Muscle of leg (tissue), 16 donors: ENCODE measurements at places on chromosomes 1 and 21. TPM values are rescaled to one million over a fixed set of nuclear protein-coding genes. Genes with fewer than 3 reads are reported as not detected.

DNA sequence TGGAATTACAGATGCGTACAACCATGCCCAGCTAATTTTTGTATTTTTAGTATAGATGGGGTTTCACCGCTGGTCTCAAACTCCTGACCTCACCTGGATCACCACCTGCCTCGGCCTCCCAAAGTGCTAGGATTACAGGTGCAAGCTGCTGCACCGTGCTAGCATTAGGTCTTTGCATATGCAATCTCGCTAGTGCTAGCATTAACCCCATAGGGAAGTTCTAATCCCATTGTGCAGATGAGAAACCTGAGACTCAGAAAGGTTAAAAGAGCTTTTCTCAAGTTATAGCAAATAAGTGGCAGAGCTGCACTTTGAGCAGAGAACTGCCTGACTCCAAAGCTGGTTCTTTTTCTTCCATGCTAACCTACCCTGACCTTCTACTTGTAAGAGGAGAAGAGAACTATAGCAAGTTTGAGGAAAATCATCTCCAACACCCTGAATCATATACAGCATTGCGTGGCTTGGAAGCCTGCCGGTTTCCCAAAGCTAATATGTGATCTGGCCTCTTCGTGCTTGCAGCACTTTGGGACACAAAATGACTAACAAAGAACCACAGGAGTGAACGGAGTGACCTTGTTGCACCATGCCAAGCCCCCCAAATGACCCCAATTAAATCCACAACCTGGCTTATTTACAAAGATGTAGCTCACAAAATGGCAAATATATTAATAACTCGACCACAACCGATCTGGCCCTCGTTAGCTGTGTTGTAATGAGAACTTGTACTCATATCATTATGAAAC, 185.1 kb downstream of the TM2D1 start:
- no peaks in the 10 kb centered on the region for H3K36me3 ChIP-seq
- H3K27ac ChIP-seq: no peak overlapping the region
- no peaks in the 10 kb centered on the region for H3K4me1 ChIP-seq
- DNase-seq: peak; percentile 39
- no peaks in the 10 kb centered on the region for H3K27me3 ChIP-seq

DNA sequence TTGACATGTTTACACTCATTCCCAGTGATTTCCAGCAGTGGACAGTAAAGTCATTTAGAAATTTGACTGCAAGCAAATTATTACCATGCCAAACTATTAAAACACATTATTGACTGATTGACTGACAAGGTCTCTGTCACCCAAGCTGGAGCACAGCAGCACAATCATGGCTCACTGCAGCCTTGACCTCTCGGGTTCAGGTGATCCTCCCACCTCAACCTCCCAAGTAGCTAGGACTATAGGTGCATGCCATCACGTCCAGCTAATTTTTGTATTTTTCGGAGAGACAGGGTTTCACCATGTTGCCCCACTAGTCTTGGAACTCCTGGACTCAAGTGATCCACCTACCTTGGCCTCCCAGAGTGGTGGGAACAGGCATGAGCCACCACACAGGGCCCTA, 24.2 kb downstream of the PTP4A2 start:
- no peak overlapping the region for H3K27ac ChIP-seq
- DNase-seq: no peak
- no peak overlapping the region for H3K4me3 ChIP-seq
- H3K36me3 ChIP-seq: peaks cover 39% of the 10 kb centered on the region

GRCh38 chr1:38814984-38815464, 44.5 kb downstream of the RRAGC start:
- DNase-seq: no peak
- no peaks in the 10 kb centered on the region for H3K36me3 ChIP-seq
- H3K4me1 ChIP-seq: peaks cover 13% of the 10 kb centered on the region
- no peak overlapping the region for H3K4me3 ChIP-seq
- H3K27ac ChIP-seq: no peak overlapping the region
- peaks cover 67% of the 10 kb centered on the region for H3K27me3 ChIP-seq

The KRTAP26-1 gene
- not detected for total RNA-seq

- H3K27me3 ChIP-seq: peaks cover 19% of the 10 kb centered on the region
- H3K4me3 ChIP-seq: no peak overlapping the region
- H3K27ac ChIP-seq: no peak overlapping the region
- no peaks in the 10 kb centered on the region for H3K36me3 ChIP-seq
- DNase-seq: no peak
- H3K4me1 ChIP-seq: no peaks in the 10 kb centered on the region
Measured at GRCh38 chr1:11558276-11558675, 79.3 kb downstream of the DISP3 start.

The MYOC gene
- total RNA-seq: 9.7 TPM

The KRTAP19-1 gene
- total RNA-seq: not detected

The AUNIP gene
- 1.1 TPM for total RNA-seq

GRCh38 chr1:111789666-111790316, 34.1 kb downstream of the DDX20 start:
- H3K27ac ChIP-seq: no peak overlapping the region
- no peak overlapping the region for H3K4me3 ChIP-seq
- DNase-seq: no peak

DNA sequence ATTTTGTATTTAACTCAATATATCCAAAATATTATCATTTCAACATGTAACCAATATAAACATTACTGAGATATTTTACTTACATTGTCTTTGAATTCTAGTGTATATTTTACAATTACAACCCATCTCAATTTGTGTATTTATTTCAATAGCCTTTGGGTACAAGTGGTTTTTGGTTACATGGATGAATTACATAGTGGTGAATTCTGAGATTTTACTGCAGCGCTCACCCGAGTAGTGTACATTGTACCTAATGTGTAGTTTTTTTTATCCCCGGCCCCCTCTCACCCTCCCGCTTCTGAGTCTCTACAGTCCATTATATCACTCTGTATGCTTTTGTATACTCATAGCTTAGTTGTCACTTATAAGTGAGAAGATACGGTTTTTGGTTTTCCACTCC, 117.0 kb upstream of the GALNT2 start:
- DNase-seq: no peak
- no peaks in the 10 kb centered on the region for H3K4me1 ChIP-seq
- no peak overlapping the region for H3K4me3 ChIP-seq
- no peak overlapping the region for H3K27ac ChIP-seq

DNA sequence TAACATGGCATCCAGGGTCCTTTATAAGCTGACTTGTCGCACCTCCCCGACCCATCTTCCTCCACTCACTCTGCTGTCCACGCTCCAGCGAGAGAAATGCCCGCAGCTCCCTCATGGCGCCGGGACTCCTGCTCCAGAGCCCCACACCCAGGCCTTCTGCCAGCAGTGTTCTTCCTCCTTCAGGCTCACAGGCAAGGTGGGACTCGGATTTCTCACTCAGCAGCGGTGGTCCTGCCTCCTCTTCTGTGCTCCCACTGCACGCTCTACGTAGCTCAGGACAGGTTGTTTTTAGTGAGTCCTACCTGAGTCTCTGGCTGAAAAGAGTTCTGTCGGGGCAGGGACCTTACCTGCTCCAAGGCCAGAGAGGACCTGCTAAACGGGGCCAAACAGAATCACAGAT, 11.2 kb downstream of the THEMIS2 start:
- no peaks in the 10 kb centered on the region for H3K27me3 ChIP-seq
- H3K4me1 ChIP-seq: peaks cover 19% of the 10 kb centered on the region
- H3K27ac ChIP-seq: peak overlapping the region; percentile 6
- H3K4me3 ChIP-seq: no peak overlapping the region
- DNase-seq: no peak
- H3K36me3 ChIP-seq: peaks cover 6% of the 10 kb centered on the region

The RHD gene
- total RNA-seq: 0.35 TPM

- H3K36me3 ChIP-seq: peaks cover 8% of the 10 kb centered on the region
- no peaks in the 10 kb centered on the region for H3K27me3 ChIP-seq
- no peak overlapping the region for H3K4me3 ChIP-seq
- H3K4me1 ChIP-seq: peaks cover 64% of the 10 kb centered on the region
- no peak for DNase-seq
- peak overlapping the region; percentile 92 for H3K27ac ChIP-seq
Measured at GRCh38 chr1:2290171-2290578, 62.1 kb downstream of the SKI start.

- no peak overlapping the region for H3K4me3 ChIP-seq
- DNase-seq: no peak
- H3K27me3 ChIP-seq: no peaks in the 10 kb centered on the region
- H3K4me1 ChIP-seq: peaks cover 27% of the 10 kb centered on the region
Measured at GRCh38 chr1:23594927-23595353, 35.6 kb upstream of the ID3 start.

GRCh38 chr1:224168859-224169380, 14.1 kb upstream of the DEGS1 start:
- no peaks in the 10 kb centered on the region for H3K36me3 ChIP-seq
- H3K4me3 ChIP-seq: no peak overlapping the region
- no peak overlapping the region for H3K27ac ChIP-seq
- H3K4me1 ChIP-seq: peaks cover 2% of the 10 kb centered on the region
- peak; percentile 87 for DNase-seq
- no peaks in the 10 kb centered on the region for H3K27me3 ChIP-seq

The TRNP1 gene
- total RNA-seq: 1.3 TPM

GRCh38 chr1:6028042-6028850, 17.4 kb upstream of the KCNAB2 start:
- H3K4me3 ChIP-seq: no peak overlapping the region
- peaks cover 9% of the 10 kb centered on the region for H3K4me1 ChIP-seq
- no peaks in the 10 kb centered on the region for H3K36me3 ChIP-seq
- peaks cover 25% of the 10 kb centered on the region for H3K27me3 ChIP-seq
- DNase-seq: peak; percentile 45

DNA sequence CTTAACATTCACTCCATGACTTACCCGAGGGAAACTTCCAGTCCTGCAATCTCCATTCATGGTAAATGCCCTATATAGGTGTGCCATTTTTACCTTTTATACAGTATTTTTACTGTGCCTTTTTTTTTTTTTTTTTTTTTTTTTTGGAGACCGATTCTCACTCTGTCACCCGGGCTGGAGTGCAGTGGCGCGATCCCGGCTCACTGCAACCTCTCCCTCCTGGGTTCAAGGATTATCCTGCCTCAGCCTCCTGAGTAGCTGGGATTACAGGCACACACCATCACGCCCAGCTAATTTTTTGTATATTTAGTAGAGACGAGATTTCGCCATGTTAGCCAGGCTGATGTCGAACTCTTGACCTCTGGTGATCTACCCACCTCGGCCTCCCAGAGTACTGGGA, 124.4 kb upstream of the PLPPR4 start:
- no peaks in the 10 kb centered on the region for H3K36me3 ChIP-seq
- no peak overlapping the region for H3K27ac ChIP-seq
- no peaks in the 10 kb centered on the region for H3K27me3 ChIP-seq
- DNase-seq: no peak
- H3K4me1 ChIP-seq: no peaks in the 10 kb centered on the region

DNA sequence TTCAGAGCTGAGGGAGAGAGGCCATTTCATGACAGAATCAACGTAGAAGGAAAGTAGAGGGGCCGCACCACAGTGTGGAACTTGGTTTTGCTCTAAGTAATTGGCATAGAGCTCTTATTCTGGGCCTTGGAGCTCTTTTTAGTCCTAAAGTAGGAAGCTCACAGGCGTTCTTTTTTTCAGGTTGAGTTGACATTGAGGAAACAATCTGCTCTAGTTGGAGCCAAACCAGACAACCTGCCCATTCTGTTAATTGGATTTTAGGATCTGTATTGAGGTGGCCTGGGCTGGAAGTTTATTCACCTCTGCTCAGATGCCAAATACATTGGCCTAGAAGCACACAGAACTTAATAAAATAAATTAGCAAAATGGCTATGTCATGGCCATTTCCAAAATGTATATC, 1093.9 kb downstream of the ADGRL2 start:
- H3K27ac ChIP-seq: no peak overlapping the region
- H3K4me3 ChIP-seq: no peak overlapping the region

GRCh38 chr1:84973498-84974334, 23.2 kb downstream of the MCOLN2 start:
- DNase-seq: no peak
- no peak overlapping the region for H3K27ac ChIP-seq
- no peak overlapping the region for H3K4me3 ChIP-seq
- H3K27me3 ChIP-seq: no peaks in the 10 kb centered on the region
- H3K4me1 ChIP-seq: no peaks in the 10 kb centered on the region

The MCM3AP gene
- total RNA-seq: 45.4 TPM

GRCh38 chr1:1281533-1282321, 1.5 kb downstream of the SCNN1D start:
- DNase-seq: no peak
- peaks cover 2% of the 10 kb centered on the region for H3K27me3 ChIP-seq
- H3K4me3 ChIP-seq: no peak overlapping the region
- no peaks in the 10 kb centered on the region for H3K4me1 ChIP-seq

GRCh38 chr1:200369706-200370105, 40.1 kb downstream of the ZNF281 start:
- H3K4me1 ChIP-seq: no peaks in the 10 kb centered on the region
- DNase-seq: no peak
- H3K27ac ChIP-seq: no peak overlapping the region
- H3K4me3 ChIP-seq: no peak overlapping the region
- no peaks in the 10 kb centered on the region for H3K36me3 ChIP-seq

DNA sequence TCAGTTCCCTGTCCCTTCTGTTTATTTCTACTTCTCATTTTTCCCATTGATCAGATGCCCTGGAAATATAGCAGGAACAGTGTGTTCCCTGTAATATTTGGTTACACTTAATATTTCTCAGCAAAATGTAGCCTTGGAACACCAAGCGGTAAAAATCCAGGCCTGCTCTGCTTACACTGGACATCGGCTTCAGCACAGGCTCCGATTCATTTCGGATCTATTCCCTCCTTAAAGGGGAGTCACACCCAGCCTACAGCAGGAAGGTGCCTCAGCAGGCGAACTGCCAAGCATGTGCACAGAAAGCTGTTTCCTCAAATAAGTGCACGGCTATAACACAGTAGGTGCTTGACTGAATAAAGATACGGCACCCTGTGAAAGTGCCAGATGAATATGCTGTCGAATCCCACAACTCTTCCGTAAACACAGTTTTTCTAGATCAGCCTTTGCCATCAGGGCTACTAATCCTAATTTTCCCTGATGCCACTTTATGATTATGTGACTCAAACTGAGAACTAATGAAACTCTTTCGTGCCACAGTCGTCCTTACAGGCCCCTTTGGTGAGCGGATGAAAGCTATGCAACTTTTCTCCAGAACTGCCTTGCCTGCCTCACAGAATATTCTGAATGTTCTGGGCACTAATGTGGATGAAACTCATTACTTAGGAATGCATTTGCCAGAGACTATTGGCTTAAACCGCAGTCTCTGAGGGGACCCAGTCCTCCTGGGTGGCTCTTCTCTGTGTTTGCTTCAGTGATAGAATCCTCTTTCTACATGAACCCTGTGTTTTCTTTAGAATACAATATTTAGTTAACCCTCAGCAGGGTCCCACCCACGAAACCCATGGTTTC, 275.5 kb upstream of the RUNX1 start:
- H3K27ac ChIP-seq: no peak overlapping the region
- no peak overlapping the region for H3K4me3 ChIP-seq
- H3K4me1 ChIP-seq: peaks cover 11% of the 10 kb centered on the region
- peak; percentile 27 for DNase-seq
- no peaks in the 10 kb centered on the region for H3K36me3 ChIP-seq

GRCh38 chr1:205144751-205145150, 23.0 kb upstream of the RBBP5 start:
- H3K27me3 ChIP-seq: no peaks in the 10 kb centered on the region
- H3K36me3 ChIP-seq: peaks cover 16% of the 10 kb centered on the region
- no peak overlapping the region for H3K4me3 ChIP-seq
- peaks cover 3% of the 10 kb centered on the region for H3K4me1 ChIP-seq
- peak; percentile 39 for DNase-seq
